Cortex of kidney (tissue), 1 donor: ENCODE measurements at places on chromosomes 5 and 9.

DNA sequence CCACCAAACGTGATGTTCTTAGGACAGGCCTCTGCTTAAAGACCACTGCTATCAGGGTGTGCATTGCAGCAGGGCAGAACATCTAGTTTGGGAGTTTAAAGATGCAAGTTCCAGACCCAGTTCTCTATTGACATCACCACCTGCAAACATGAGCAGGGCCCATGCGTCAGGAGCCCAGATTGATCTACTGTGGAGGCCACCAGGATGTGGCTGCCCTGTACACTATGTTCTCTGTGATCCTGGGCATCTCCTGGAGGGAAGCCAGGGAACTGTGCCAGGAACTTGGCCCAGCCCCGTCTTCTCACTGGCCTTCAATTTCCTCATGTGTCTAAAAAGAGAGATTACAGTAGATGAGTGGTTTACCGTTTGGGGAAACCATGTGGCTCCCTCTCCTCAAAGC is 87.1 kb downstream of the PDE6A start:
- no peak for DNase-seq

DNA sequence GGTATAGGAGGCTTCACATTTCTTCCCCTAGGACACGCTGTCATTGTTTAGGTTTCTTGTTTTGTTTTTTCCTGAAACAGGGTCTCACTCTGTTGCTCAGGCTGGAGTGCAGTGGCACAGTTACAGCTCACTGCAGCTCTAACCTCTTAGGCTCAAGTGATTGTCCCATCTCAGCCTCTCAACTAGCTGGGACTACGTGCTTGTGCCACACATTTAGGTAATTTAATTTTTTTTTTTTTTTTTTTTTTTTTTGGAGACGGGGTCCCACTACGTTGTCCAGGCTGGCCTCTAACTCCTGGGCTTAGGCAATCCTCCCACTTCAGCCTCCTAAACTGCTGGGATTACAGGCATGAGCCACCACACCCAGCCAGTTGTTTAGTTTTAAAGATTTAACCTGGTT is 66.2 kb downstream of the EXOSC2 start:
- no peak for DNase-seq

DNA sequence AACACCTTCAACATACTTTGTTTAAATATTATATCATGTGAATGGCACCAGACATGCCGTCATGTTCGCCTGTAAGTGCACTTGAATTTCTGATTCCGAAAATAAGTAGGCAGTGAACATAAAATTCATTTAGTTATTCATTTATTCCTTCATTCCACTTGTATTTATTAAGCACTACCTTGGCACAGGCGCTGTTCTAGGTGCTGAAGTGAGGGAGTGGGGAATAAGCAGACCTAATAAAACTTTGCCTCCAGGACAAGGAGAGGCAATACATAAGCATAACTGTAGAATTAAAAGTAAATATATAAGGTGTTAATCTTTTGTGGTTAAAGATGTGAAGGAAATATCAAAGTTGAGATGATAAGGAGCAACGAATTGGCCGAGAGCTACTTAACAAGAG is 297.4 kb downstream of the TENT4A start:
- DNase-seq = no peak

- no peak for DNase-seq
These were observed 58.1 kb downstream of the EBF1 start for GRCh38 chr5:159041444-159042198.

DNA sequence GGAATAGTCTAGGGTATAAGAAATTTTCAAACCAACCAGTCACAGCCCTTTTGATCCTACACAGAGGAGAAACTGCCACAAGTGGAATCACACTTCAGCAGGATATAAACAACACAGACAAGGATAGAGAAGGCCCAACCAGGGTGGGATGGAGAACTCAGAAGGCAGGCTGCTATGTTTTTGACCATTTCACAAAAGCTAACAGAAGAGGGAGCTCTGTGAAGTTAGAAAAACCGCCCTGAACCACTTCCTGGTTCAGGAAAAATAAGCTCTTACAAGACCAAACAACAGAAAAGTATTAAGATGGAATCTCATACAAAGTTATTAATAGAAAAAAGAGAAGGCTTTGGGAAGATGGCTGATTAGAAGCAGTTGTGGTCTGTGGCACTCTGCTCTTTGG is 960 bp upstream of the IFNB1 start:
- no peak for DNase-seq

- DNase-seq = no peak
These were observed 26.1 kb upstream of the CCNB1 start for GRCh38 chr5:69140827-69141226.

- no peak for DNase-seq
These were observed 192.7 kb downstream of the SMC2 start for GRCh38 chr9:104286799-104287198.

DNA sequence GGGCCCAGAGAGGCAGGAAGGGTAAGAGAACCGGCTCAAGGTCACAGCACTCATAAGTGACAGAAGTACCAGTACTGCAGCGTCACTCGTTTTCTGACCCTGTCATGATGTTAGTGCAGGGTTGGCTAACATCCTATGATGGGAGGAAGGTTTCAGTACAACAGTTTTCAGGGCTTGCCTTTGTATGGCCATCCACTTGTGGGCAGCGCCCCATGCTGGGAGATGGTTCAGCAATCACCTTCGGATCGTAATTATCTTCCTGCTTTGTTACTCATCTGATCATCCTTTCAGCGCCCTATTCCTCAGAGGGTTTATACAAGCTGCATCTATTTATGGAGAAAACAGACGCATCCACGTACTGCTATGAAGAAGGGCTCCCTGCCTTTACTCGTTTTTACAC is 2.4 kb downstream of the MAP1B start:
- no peak for DNase-seq

GRCh38 chr9:121598167-121598964 is 53.1 kb upstream of the DAB2IP start:
- no peak for DNase-seq

DNA sequence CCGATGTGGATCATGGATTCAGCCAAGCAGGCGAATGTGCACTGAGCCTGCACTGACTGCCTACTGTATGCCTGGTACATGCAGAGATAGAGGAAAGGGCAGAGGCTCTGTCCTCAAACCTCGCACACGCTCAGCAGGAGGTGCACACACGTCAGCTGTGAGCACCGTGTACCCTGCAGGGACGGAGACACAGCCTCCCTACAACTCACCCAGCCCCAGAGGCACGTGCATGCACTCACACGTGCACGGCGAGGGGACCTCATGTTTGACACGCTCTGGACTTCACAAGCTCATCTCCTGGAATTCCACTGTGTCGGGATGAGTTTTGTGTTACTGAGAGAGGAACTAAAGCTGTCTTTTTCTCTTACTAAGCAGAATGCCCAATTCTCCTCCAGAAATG is 48.4 kb downstream of the IRX2 start:
- no peak for DNase-seq

- no peak for DNase-seq
These were observed 552.2 kb upstream of the ZNF462 start for GRCh38 chr9:106310782-106311181.

DNA sequence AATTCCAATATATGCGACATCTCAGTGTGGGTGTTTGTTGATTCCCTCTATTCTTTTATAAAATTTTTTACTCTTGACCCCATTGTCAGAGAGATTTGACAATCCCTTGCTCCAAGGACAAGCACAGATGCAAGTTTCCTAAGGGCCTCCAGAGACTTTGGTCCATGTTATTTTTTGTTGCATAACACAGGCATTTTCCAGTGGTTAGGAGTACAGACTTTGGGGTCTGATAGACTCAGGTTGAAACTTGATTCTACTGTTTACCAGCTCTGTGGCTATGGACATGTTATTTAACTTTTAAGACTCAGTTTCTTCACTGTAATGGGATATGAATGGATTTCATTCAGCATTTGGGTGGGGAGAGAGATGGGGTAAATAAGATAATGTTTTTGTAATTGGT is 361.3 kb downstream of the ENC1 start:
- no peak for DNase-seq

- no peak for DNase-seq
These were observed at the start of gene LPAR1 for GRCh38 chr9:111038331-111039230. LPAR1 (minus strand) TSS chr9:111038470; CDS start chr9:110972117, 66,353 bp downstream.

DNA sequence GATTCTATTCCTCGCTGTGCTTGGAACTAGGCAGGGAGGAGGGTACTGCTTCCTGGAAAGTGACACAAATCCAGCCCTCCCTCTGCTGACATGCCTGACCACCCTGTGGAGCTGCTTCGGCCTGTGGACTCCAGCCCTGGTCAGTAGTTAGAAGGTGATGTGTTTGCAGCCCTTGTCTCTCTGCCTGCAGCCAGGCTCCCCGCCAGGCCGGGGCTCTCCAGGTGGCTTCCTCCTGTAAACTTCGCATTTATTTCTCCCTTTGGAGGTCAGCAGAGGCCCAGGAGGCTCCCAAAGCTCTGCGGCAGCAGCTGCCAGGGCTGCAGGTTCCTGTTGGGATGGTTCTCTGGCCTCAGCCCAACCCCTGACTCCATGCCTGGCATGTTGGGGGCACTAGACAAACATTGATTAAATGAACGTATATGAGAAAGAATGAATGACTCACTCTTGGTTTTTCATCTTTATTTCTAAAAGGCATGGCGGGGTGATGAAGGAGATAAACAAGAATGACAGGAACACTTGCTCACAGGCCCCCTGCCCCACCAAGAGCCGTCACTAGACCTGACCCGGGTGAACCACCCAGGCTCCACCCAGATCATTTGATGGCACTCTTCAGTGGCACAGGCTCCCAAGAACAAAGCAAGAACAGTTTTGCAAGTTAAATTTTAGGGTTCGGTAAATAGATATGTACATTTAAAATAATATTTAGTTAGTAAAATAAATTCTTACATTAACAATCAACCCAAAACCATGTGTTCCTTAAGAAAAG is 8.4 kb upstream of the IRX2 start:
- DNase-seq = no peak
